NCI-H2029 treated with DMSO at 0.1 percent for 48 hours (cell line): ENCODE measurements at places on chromosomes 2 and 18.

DNA sequence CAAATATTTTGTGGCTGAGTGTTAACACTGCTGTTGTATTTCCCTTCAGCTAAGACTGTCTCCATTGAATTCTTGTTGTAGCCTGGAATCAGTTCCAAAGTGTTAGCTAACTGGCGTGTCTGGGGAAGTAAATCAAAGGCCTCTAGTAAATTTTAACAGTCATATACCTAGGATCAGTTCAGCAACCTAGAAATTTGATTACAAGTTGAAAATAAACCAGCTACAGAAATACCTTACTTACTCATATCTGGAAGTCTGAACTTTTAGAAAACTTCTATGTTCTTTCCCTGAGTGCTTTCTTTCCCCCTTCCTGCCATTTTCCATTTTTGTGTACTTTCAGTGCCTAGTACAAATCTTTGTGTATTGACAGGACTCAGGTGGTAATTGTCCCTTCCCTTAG, 396.7 kb upstream of the DCC start:
- DNase-seq: no peak

GRCh38 chr2:230924470-230925341, at the start of gene GPR55:
GPR55 (minus strand) TSS chr2:230925242; CDS start chr2:230910962, 14,280 bp downstream.
- no peak for DNase-seq

- DNase-seq: no peak
Observed at GRCh38 chr18:36194600-36195315, 7.5 kb downstream of the MOCOS start.

- DNase-seq: no peak
Observed at GRCh38 chr2:79373358-79374130, 139.3 kb upstream of the CTNNA2 start.

GRCh38 chr2:100731535-100731981, 88.4 kb upstream of the NPAS2 start:
- no peak for DNase-seq

DNA sequence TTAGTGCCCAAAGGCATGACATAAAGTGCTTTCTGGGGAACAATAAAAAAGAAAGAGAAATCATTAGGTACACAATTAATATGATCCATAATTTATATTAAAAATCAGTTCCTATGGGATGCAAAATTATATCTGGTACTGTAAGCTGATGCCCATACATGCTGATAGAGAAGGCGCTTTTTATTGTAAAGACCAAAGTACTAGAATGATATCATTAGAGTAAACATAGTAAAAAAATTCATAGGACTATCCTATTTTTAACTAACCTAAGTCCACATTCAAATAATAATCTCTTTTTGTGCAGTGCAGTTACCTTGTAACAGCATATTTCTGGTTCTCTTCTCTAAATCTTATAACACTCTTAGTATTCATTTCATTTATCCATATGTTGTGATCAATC, 252.2 kb downstream of the ASXL3 start:
- DNase-seq: no peak

- DNase-seq: no peak
Observed at GRCh38 chr18:12857215-12857905, 26.7 kb downstream of the PTPN2 start.

GRCh38 chr2:126754240-126755004, 98.5 kb downstream of the GYPC start:
- no peak for DNase-seq

- no peak for DNase-seq
Observed at GRCh38 chr2:55156326-55156725, 75.8 kb downstream of the CLHC1 start.

DNA sequence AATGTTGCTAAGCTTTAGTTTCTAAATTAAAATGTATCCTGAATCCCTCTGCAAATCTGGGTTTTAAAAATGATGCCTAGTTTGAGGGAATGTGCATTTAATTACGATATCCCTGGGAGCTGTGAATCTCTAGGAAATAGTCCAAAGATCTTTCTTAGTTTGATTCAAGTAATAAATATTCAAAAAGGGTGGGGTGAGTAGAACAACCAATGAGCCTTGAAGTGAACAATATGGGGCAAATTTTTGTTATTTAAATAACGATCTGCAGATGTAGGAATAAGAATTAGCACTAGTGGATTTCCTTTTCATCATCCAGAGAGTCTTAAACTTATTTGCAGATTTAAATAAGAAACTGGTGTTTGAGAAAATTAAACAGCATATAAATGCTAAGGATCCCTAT, 106.3 kb downstream of the ACVR1 start:
- DNase-seq: no peak

GRCh38 chr18:9714266-9715087, 6.4 kb downstream of the RAB31 start:
- DNase-seq: no peak

DNA sequence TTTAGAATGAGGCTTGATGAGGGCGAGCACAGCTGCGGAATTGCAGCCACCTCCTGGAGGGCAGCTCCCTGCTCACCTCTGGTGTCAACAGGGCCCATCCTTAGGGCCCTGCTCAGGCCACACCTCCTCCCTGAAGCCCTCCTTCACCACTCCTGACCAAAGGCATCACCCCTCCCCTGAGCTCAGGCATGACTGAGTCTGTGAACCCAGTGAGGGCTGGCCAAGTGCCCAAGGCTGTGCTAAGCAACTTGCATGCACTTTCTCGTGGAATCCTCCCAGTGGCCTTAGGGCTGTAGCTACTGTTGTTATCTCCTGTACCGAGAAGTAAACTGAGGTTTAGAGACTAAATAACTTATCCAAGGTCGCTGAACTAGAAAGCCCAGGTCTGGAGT, 101.7 kb downstream of the KLHL29 start:
- no peak for DNase-seq

DNA sequence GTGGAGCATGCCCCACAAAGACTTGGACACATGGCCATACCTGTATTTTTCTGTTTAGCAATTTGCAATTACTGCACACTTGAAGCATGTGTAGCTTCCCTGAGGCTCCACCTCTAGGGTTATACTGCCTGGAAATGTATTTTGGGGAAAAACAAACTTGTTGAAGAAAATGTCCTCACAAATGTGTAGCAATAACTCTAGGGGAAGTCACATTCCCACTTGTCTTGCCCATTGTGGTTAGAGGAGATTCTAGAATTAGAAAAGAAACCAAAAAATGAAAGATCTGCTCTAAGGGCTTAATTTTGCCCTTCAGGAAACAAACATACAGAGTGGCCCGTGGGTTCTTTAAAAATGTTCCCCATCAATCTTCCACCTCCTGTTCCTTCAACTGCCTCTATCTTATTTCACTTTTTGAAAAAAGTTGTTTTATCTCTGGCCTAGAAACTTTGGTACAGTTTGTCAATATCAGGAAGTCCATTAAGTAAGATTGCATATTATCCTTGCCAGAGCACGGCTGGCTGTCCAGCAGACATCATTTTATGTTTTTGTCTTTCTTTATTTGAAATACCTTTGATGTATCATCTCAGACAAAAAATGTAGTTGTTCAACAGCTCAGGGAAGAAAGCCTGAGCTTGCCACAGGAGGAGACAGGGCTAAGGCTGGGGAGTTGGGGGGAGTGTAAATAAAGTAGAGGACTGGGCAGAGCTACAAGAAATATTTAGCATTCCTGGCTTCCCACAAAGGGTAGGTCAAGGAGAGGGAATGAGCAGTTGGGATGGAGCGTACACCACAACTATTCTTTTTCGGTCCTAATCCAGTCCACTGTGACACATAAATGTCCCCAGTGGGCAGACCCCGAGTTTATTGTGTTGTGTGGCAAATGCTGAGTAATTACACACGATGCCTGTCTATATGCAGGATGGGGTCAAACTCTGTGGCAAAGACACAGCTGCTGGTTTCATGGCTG, 96.8 kb upstream of the CDC42EP3 start:
- no peak for DNase-seq

GRCh38 chr2:233929352-233930022, 12.3 kb downstream of the TRPM8 start:
- no peak for DNase-seq

DNA sequence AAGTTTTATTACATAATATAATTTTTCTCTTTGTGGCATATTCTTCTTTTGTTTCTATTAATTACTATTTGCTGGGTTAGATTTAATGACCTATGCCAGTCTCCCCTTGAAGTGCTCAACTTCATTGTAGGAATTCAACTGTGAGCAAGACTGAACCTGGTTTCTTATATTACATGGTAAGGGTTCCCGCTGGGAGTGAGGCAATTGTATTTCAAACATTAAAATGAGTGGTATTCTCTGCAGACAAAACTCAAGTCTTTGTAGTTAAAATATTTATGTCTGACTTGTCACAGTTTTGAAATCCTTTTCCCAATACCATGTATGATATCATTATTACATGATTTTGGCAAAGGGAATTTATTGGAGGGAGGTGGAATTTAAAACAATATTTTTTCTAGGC, 278.7 kb downstream of the GULP1 start:
- DNase-seq: no peak

DNA sequence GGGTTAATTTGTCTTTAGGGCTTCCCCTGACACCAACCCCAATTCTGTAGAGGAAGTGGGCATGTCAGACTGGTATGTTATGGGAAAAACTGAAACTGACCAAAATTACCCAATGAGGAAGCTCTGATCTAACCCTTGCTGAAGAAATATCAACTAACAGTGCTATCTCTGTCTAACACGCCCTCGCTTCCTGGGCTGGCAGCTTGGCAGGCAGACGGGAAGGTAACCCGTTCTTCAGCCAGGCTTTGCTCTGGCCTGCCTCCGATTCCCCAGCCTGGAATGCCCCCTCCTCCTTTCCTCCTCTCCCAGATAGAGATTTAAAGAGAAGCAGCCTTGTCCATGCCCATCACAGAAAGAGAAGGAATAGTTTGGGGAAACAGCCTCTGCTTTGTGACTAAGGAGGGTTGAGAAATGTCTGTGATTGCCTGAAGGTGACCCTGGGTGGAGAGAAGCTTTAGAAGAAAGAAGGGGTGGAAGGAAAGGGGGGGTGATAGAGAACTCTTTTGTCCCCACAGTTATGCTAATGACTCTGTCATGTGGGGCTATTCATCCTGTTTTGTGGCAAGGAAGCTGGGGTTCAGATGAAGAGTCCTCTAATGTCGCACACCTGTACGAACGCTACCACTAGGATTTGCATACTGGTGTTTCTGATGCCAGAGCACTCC, 15.4 kb downstream of the HK2 start:
- no peak for DNase-seq

DNA sequence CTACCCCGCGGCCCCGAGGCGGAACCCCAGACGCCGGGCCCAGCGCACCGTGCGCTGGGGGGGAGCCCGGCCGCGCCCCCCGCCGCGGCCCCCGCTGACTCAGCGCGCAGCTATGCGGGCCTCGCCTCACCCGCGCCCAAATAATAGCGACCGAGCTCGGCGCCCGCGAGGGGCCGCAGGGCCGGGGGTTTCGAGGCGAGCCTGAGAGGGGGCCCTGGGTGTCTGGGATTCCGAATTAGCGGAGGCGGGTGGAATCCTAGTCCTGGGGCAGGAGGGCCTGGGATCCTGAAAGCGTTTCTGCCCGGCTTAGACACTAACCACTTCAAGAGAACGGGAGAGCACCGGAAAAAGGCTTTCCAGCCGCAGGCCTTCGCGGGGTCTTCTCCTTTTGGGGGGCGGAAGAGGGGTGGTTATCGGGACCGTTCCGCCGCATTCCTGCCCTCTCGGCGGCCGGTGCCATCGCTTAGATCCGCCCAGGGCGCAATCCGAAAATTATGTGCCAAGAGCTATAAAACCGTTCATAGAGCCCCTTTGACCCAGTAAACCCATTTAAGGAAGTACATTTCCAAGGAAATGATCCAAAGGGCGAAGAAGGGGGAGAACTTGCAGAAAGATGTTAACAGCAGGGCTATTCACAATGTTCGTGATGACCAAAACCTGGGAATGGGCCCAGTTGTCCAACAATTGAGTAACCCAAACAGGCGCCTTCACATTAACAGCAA, 681 bp upstream of the ROCK2 start:
- DNase-seq: no peak

- no peak for DNase-seq
Observed at GRCh38 chr2:148885988-148886387, 11.0 kb downstream of the KIF5C start.

DNA sequence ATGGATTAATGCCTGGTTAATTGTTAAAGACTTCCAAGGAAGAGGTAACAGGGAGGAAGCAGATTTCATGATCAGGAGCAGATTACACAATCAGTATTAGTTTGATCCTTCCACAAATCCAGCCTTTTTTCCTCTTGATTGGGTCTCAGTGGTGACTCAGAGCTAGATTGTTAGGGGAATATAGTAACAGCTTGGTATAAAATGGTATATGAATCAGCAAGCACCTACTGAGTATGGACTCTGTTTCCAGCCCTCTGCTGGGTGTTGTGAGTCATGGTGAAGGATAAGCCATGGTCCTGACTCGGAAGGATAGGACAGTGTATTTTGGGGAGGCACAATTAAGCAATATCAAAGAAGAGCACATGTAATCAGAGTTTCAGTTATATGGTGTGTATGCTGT, 272.4 kb upstream of the DPP10 start:
- DNase-seq: no peak

GRCh38 chr2:165792104-165792454, 2.0 kb downstream of the GALNT3 start:
- no peak for DNase-seq

GRCh38 chr2:36670881-36671595, 25.5 kb upstream of the VIT start:
- DNase-seq: no peak

DNA sequence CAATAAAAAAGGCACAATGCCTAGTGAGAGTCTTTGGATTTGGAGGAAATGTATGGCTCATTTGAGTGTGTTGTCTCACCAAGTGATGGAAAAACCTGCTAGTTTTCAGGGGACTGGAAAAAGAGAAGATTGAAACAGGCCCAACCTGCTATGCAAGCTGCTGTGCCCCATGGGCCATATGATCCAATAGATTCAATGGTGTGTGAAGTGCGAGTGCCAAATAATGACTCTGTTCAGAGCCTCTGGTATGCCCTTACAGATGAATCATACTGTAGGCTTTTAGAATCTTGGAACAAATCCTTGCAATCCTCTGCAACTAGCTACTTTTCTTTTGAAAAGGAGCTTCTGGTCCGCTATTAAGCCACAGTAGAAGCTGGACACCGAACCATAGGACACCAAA, 529.8 kb upstream of the CNTNAP5 start:
- DNase-seq: no peak

- DNase-seq: no peak
Observed at GRCh38 chr2:98485453-98485755, 40.7 kb downstream of the INPP4A start.

DNA sequence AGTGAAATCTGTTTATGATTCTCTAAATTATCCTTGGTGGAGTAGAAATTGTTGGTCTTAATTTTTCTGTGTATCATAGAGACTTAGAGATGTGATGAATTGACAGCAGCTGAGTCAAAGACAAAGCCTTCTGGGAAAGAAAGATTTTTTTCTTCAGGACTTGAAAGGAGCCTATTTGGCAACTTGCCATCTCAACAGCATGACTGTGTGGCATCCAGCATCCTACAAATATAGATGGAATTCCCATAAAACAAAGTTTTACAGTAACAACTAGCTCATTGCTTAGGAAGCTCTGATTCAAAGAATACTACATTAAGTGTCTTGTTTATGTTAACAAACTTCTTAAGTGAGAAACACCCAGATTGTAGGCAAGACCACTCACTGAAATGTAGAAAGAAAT, 79.2 kb upstream of the SETBP1 start:
- DNase-seq: no peak
